ENCODE measurements at places on chromosomes 4 and X.

DNA sequence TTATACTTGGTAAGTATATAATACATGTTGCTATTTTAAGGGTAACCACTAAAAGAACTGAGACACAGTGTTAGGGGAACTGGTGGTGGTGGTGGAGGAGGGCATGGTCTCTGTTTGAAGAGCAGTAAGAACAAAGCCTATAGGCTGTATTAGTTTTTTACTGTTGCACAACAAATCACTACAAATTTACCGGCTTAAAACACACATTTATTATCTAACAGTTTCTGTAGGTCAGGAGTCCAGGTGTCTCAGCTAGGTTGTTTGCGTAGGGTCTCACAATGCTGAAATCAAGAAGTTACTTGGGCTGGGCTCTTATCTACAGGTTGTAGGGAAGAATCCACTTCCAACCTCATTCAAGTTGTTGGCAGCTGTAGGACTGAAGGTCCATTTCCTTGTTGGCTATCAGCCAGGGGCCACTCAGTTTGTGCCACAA, 52.6 kb downstream of the CASK start:
- DNase-seq, result no peak

DNA sequence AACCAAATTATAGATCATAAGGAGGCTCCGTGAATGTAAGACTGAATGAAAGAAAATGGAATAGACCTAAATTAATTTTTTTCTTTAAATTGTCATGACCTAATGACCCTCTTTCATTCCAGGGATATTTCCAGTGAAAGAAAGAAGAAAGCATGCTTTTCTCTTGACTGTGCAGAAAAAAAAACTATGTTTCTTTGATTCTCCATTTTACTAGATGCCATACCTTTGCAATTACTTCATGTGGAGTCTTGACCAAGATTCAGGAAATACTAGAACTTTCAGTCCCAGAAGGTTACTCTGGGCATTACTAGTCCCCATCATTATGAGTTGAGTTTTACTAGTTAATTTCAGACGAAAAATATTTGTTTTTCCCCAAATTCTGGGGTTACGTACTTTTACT, 6.4 kb upstream of the COMMD8 start:
- DNase-seq, result no peak

DNA sequence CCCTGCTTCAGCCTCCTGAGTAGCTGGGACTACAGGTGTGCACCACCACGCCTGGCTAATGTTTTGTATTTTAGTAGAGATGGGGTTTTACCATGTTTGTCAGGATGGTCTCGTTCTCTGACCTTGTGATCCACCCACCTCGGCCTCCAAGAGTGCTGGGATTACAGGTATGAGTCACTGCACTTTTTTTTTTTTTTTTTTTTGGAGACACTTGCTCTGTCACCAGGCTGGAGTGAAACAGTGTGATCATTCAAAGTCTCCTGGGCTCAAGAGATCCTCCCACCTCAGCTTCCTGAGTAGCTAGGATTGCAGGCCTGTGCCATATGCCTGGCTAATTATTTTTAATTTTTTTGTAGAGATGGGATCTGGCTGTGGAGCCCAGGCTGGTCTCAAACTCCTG, 338.8 kb downstream of the PPP3CA start:
- no peak for DNase-seq

DNA sequence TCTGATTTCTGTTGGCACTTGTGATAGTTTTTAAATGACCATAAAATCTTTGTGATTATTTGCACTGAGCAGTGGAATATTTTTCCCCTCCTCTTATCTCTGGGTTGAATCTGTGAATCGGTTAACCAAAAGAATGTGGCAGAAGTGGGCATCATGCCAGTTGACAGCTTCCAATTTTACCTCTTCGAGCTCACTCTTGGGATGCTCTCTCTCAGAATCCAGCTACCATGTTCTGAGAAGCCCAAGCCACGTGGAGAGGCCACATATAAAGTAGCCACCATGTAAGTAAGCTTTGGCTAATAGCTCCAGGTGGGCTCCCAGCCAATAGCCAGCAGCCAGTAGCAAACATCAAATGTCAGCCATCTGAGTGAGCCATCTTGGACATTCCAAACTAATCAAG, 12.9 kb upstream of the WDR19 start:
- DNase-seq, result no peak

DNA sequence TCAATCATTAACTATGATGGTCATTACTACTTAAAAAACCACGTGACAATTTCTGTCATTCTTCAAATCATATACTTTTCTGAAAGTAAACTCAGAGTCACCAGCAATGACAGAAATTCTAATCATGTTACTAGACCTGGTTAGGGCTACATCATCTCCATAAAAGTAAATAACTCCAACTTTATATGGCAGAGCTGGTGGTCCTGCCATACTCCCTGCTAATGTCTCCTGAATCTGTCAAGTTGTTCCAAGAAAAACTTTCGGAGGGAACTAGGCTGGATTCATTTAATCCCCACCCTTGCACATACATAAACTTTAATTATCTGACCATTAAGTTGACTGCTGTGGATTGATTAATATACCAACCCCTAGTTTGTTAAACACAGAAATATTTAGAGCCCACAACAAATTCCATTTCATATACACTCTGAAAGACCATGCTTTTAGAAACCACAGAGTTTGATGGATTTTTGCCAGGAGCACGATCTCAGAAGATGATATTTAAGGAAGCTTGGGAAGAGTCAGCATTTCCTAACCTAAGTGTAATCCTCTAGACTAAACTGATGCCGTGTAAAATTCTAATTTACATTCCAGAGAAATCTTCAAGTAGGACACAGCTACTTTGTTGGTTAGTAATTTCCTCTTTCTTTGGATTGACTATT, 577.0 kb downstream of the FAT4 start:
- DNase-seq, result no peak
